ENCODE measurements at places on chromosomes 12 and 14.

- DNase-seq: no peak
Measured at GRCh38 chr12:56321027-56321426, 5.2 kb upstream of the CNPY2 start.

GRCh38 chr12:15863984-15864383, 18.2 kb upstream of the STRAP start:
- DNase-seq: no peak

DNA sequence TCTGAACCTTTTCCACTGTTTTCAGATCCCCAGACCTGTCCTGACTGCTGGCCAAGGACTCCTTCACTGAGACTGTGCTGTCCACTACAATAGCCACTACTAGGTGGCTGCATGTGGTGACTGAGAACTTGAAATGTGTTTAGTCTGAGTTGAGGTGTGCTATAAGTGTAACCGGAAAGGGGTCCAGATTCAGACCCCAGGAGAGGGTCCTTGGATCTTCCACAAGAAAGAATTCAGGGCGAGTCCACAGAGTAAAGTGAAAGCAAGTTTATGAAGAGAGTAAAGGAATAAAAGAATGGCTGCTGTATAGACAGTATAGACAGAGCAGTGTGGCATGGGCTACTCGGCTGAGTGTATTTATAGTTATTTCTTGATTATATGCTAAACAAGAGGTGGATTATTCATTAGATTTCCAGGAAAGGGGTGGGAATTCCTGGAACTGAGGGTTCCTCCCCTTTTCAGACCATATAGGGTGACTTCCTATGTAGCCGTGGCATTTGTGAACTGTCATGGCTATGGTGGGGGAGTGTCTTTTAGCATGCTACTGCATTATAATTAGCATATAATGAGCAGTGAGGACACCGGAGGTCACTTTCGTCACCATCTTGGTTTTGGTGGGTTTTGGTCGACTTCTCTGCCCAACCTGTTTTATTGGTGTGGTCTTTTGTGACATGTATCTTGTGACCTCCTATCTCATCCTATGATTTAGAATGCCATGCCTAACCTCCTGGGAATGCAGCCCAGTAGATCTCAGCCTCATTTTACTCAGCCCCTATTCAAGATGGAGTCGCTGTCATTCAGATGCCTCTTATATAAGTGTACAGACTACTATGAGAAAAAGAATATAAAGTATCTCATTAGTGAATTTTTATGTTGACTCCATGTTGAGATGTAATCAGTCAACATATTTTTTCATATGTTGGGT, 70.0 kb upstream of the SRSF5 start:
- no peak for DNase-seq

DNA sequence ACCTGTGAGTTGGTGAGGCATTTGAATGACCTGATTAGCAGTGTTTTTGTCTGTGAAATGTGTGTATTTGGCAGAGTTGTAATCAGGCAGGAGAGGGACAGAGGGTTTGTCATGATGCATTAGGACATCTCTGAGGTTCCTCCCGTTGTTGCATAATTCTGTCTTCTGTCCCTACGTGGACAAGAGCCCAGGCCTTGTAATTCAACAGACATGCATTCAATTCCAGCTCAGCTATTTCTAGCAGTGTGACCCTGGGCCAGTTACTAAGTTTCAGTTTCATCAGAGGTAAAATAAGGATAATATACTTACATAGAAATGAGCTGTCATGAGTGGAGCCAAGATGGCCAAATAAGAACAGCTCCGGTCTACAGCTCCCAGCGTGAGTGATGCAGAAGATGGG, 208.6 kb downstream of the SLC38A4 start:
- DNase-seq: no peak

- DNase-seq: no peak
Measured at GRCh38 chr14:24327303-24327702, 7.6 kb downstream of the ADCY4 start.

- no peak for DNase-seq
Measured at GRCh38 chr12:93042684-93043083, 113.6 kb upstream of the EEA1 start.

- DNase-seq: no peak
Measured at GRCh38 chr12:54394281-54394719, 9.8 kb upstream of the ZNF385A start.

- no peak for DNase-seq
Measured at GRCh38 chr12:56839915-56840325, 76.8 kb downstream of the HSD17B6 start.

DNA sequence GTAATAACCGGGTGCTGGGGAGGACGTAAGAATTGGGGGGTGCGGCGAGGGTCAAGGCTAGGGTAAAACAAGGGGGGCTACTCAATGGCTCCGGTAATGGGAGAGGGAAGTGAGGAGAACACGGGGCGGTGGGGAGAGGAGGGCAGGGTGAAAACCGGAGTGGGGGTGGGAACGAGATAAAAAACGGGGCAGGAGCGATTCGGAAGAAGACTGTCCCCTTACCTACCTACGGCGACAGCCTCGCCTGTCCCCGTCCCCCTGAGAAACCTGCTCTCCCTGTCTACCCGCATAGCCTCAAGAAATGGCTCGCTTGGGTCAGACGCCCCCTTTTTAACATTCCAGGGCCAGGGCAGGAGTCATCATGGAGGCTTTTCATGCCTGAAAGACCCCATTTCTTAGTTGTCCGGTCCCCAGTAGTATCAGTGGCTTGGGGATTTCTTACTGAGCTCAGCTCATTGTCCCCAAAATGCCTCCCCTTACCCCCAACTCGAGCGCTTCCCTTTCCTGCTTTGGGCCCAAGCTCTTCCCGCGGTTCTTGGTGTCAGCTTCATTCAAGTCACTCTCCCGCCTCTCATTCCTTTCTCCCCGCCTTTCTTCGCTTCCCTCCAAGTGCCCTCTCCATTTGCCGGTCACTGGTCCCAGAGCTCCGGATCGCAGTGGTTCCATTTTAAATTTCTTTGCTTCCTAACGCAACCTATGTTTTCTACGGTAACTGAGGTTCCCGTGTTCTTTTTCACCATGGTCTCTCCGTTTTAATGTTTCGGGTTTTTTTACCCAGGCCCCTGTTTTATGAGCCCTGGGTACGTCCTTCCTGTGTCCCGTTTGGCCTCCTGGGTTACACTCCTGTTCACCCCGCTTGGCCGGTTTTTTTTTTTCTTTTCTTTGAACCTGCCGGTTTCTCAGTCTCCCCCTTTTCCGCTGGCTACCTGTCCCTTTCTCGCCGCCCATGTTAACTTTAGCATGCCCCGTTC, 1.2 kb upstream of the WSB2 start:
- DNase-seq: no peak

DNA sequence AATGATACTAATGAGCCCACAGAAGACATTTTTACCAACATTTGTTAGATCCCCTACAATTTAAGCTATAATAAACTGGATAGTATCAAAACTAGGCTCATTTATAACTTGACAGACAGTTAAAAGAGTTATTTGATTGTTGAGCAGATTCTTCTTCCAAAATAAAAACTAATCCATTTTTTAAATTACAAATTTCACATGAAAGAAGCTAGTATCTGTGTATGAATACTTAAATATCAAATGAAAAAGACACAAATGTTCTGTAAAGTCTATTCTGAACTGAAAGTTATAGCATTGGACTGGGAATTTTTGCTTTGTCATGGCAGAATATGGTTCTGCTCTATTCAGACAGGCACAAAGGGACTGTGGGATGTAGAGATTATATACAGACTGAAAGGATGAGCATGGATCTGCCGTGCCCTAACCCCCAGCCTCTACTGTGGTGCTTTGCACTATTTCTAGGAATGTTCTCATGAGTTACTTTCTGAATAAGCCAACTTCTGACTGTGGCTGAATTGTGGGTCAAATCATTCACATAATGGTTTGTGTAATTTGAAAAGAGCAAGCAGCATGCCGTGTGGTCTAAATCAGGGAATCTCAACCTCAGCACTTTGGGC, 352.7 kb downstream of the KCNH5 start:
- no peak for DNase-seq

GRCh38 chr12:19428246-19428645, 11.0 kb upstream of the AEBP2 start:
- no peak for DNase-seq

DNA sequence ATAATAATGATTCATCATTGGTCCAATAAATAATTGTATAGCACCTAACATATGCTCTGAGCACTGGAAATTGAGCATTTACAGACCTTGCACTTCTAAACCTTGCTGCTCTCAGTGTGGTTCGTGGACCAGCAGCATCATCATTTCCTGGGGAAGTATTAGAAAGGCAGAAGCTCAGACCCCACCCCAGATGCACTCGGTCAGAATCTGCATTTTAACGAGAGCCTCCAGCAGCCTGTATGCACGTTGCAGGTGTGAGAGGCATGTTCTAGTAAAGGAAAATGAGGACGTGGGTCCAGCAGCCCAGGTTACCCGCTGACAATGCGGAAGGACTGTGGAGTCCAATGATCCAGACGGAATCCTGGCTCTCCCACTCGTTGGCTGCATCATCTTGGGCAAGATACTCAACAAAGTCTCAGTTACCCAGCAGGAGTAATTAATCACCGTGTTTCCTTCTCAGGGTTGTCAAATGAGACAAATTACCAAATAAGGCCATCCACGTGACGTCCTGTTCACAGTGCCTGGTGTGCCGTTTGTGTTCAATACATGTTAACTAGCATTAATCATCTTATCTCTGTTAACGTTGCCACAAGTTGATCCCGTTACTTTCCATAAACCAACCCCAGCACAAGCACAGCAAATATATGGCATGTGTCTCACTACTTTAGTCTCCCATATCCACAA, 49.2 kb upstream of the CCND2 start:
- DNase-seq: no peak

DNA sequence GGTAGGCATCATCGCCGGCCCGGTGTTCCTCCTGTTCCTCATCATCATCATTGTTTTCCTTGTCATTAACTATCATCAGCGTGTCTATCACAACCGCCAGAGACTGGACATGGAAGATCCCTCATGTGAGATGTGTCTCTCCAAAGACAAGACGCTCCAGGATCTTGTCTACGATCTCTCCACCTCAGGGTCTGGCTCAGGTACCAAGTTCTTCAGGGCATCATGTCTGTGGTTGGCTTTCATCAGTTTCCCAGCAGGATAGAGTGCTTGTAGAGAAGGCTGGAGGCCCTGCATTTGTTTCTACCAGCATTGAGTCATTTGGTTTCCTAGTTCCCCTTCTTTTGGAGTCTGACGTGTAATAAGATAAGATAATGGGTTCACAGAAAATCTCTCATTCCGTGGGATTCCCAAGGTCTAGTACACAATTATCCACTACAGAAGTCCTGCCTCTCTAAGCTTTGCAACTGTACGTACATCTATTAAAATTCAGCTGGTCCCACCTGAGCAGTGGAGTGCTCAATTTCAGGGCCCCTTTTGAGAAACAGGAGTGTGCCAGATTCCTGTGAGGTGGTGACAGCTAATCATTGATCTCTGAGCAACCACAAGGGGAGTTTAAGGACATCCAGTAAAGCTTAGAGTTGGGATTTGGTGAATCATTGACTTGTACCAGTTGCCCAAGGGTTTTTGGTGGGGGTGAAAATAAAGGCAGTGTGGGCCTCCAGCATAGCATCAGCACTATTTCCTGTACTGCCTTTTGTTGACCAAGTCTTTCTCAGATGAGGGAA, 25.1 kb downstream of the ACVR1B start:
- DNase-seq: no peak

- no peak for DNase-seq
Measured at GRCh38 chr12:78759367-78759766, 105.2 kb upstream of the SYT1 start.

DNA sequence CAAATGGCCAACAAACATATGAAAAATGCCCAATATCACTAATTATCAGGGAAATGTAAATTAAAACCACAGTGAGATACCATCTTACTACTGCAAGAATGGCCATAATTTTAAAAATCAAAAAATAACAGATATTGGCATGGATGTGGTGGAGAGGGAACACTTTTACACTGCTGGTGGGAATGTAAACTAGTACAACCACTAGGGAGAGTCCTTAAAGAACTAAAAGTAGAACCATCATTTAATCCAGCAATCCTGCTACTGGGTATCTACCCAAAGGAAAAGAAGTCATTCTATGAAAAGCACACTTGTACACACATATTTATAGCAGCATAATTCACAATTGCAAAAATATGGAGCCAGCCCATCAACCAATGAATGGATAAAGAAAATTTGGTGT, 459.7 kb downstream of the GXYLT1 start:
- DNase-seq: no peak

DNA sequence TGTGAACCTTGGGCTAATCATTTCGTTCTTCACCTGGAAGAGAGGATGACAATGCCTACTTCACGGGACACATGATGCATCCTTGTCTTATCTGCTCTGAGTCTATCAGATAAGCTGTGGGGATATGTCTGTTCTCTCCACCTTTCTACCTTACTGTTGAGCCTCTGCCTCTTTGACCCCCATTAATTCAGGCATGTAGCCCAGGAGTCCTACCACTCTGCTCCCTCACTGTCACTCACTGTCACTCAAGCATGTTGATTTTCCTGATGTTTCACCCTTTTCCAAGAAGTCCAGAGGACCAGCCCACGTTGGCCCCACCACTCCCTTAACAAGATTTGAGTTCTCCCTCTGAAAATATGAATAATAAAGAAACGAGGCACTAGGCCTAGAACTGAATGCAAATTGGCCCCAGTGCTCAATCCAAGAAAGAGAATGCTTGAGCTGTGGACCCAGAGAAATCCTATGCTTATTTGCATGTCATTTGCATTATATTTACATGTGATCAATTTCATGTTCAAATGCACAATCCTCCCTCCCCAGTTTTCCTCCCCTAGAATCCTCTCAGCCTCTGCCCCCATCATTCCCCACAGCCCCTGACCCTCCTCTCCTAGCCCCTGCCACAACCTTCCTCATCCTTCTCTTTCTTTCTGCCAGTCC, 6.4 kb upstream of the SMUG1 start:
- no peak for DNase-seq

DNA sequence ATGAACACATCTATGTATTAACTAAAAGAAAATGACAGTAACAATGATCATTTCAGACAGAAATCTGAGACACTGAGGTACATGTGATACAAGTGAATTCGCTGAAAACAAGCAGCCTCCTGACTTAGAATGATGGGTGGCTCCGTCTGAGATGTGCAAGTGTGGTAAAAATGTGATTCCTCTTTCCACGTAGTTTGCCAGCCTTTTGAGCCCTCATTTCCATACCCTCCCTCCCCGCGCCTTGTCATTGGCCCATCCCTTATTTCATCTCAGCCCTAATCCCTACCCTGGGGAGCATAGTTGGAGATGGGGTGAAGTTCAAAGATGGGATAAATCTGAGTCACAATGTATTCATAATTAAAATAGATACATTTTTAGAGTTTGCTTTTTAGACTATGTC, 107.8 kb downstream of the BMP4 start:
- no peak for DNase-seq

DNA sequence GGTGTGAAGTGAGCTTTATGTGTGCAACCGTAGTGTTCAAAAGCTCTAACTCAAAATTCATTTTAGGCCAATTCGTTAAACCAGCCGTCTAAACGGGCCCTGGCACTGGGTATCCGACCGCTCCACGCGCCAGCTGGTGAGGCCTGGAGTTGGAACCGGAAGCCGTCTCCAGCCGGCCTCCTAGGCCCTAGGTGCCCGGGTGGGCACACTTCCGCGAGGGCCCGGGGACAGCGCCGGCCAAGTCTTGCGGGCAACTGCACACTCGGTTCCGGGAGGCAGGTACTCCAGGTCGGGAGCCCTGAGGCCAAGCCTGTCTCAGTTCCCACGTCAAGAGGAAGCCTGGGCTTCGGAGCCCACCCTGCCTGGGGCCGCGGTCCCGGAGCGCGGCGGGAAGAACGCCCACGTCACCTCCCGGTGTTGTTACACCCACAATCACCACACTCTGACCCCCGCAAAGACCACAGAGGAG, 16.2 kb downstream of the OTX2 start:
- DNase-seq: no peak

All from activated CD4-positive, alpha-beta T cell treated with anti-CD3 and anti-CD28 coated beads for 1 hour (primary cell).